RKO (cell line): ENCODE measurements at places on chromosomes 6 and 20.

DNA sequence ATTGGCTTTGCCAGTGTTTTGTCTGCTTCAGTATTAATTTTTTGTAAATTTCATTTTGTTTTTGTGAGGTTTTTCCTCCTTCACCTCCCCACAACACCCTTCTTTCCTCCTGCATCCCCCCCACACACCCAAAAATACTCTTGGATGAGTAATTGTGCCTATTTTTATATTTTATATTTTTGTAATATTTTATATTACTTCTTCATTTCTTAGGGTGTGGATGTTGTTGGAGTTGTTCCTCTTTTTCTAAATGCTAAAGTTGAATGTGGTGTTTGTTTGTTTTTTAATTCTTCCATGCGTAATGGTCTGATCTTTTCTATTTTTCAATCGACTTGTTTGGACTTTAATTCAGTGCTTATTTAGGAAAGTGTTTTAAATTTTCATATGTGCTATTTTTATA, 420.5 kb upstream of the SOX4 start:
- DNase-seq: no peak

DNA sequence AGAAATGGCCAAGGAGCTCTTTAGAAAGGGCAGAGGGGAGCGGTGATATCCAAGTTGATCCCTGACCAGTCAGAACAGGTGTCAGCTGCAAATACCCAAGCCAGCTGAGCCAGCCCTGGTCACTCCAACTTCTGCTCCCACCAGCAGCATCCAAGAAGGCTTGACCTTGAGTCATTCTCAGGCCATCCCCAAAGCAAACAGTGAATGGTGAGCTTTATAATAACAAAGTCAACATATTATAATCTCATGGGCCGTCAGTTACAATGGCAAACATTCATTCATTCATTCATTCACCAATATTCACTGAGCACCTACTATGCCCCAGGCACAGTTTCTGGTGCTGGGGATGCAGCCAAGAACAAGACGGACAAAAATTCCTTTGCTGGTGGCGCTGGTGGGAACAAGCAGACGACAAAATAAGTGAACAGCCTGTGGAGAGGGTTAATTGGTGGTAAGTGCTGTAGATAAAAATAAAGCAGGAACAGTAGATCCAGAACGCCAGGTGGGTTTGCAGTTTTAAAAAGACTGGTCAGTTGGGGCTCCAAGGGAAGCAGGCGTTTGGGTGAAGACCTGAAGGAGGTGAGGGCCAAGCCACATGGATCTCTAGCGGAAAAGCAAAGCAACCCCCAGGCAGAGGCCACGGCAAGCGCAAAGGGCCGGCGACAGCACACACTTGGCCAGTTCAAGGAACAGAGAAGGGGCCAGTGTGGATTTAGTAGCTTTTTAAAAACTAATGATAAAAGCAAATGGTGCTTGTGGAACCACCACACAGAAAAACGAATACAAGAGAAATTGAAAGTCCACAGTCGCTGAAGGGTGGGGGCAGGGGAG, 131.8 kb upstream of the PTPN1 start:
- no peak for DNase-seq

GRCh38 chr6:127946388-127946787, 45.5 kb upstream of the THEMIS start:
- DNase-seq: peak; percentile 12

GRCh38 chr20:23165307-23165750, 79.2 kb upstream of the CD93 start:
- no peak for DNase-seq

GRCh38 chr6:166633732-166634535, 6.9 kb upstream of the RPS6KA2 start:
- DNase-seq: peak; percentile 53

GRCh38 chr6:106628658-106629102, 618 bp downstream of the RTN4IP1 start:
- DNase-seq: peak; percentile 37

DNA sequence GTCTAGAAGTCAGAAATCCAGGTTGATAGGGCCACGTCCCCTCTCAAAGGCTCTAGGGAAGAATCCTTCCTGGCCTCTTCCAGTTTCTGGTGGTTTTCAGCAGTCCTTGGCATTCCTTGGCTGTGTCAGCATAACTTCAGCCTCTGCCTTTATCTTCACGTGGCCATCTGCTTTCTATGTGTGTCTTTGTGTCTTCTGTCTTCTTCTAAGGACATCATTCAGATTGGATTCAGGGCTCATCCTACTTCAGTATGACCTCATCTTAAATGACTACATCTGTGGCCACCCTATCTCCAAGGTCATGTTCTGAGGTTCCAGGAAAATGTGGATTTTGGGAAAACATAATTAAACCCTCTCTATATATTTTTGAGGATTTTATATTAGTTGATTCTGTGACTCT, 23.0 kb downstream of the C6orf89 start:
- no peak for DNase-seq

GRCh38 chr6:73537677-73538076, 16.8 kb upstream of the EEF1A1 start:
- DNase-seq: no peak

DNA sequence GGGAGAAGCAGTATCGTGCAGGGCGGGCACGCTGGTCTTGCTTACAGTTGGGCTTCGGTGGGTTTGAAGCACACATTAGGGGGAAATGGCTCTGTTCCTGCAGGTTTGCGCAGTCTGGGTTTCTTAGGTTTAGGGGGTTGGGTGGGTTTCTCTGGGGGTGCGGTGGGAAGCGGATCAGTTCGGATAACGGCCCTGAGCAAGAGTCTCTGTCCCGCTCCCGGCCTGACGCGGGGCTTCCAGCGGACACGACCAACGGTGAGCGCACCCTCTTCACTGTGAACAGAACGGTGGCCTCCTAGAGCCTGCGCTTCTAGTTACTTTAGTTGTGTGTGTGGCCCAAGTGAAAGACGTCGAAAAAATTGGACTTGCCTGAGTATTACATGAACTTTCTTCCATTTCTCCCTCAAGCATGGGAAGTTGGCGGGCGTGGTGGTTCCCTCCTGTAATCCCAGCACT, 635 bp upstream of the ELOVL2 start:
- DNase-seq: no peak

DNA sequence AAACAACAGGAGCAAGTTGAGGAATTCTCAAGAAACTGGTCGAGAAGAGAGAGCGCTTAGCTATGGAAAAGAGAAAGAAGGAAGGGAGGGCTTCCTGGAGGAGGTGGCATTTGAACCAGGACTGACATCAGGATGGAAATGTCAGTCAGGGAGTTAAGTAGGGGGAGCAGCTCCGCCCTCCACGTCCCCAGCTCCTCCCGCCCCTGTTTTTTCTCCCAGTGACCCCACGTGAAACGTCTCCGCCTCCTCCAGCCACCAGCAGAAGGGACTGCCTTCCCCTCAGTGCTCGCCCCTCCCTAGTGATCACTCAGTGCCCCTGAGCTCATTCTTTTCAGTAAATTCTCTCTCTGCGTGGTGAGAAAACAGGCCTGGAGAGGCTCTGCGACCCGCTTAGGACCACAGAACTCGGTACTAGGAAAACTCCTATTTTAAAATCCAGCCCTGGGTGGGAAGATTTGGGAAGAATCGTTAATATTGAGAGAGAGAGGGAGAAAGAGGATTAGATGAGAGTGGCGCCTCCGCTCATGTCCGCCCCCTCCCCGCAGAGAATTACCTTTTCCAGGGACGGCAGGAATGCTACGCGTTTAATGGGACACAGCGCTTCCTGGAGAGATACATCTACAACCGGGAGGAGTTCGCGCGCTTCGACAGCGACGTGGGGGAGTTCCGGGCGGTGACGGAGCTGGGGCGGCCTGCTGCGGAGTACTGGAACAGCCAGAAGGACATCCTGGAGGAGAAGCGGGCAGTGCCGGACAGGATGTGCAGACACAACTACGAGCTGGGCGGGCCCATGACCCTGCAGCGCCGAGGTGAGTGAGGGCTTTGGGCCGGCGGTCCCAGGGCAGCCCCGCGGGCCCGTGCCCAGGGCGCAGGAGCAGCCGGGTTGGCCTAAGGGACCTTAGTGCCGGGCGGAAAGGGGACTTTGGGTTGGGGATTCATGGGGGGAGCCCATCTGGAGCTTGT, 4.6 kb downstream of the HLA-DPB1 start:
- no peak for DNase-seq

GRCh38 chr6:132527791-132528190, 10.3 kb upstream of the TAAR9 start:
- peak; percentile 48 for DNase-seq

DNA sequence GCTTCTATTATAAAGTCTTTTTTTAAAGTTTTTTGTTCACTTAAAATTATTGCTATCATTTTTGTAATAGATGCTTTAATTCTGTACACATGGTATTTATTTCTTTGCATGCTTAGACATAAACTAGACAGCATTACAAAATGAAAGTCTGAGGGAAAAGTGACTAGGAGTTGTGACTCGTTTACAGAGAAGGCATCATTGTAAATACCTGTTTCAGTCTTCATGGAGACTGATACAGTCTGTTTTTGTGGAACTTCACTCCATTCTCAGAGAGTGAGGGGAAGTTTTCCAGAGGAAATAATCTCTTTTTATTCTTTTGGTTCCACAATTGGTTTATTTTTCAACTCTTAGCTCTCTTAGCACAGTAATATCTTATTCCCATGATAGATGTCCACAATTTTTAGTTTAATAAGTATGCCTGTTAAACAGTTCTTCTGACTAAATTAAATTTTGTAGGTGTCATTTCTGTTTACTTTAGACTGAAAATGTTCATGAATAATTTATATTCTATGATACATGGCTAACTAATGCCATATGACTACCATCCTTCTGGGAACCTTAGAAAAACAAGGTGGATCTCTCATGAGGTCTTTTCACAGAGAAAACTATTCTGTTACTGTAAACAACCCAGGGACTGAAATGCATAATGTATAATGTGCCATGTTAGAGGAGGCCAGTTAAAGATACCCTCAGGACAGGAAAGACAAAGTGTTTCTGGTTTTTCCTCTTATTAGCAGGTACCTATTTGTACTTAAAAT, 69.2 kb downstream of the MYO6 start:
- no peak for DNase-seq

GRCh38 chr6:144161975-144162374, 11.7 kb downstream of the STX11 start:
- no peak for DNase-seq

- no peak for DNase-seq
Observed at GRCh38 chr6:132964868-132965382, 150.6 kb downstream of the RPS12 start.

GRCh38 chr6:64996301-64996700, 710.7 kb downstream of the EYS start:
- DNase-seq: no peak

DNA sequence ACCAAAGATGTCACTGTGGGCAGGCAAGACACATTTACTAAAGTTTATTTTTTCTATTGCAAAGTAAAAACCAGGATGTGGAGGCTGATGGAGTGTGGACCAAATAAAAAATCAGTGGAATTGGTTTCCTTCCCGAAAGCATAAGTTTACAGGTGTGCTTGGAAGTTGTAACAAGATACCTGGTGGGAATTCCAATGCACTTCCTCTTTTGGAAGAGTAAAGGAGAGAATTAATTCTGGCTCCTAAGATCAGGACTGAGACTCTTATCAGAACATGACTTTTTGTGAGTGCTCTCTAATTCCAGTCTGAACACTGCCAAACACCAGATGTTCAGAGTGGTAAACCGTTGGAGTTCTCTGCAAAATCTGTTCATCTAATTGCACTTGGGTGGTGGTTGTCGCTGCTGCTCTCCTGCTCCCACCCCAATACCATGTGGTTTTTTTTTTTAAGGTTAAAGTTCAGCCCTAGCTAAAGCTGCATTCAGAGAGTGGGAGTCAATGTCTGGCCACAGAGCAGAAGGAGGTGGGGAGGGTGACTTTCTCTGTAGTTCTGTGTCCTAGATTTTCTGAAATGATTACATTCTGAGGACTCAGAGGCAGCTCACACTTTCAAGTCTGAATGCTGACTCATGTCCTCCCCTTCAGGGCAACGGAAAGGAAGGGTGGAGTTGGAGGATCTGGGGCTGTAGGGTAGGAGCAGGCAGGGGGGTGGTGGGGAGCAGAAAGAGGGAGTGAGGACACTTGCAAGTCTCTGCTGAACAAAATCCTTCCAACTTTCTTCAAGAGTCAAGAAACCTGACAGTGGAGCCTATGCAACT, 275.8 kb upstream of the PRDM1 start:
- DNase-seq: peak; percentile 43

GRCh38 chr20:21102603-21103311, 3.4 kb downstream of the LINC00237 start:
- no peak for DNase-seq

DNA sequence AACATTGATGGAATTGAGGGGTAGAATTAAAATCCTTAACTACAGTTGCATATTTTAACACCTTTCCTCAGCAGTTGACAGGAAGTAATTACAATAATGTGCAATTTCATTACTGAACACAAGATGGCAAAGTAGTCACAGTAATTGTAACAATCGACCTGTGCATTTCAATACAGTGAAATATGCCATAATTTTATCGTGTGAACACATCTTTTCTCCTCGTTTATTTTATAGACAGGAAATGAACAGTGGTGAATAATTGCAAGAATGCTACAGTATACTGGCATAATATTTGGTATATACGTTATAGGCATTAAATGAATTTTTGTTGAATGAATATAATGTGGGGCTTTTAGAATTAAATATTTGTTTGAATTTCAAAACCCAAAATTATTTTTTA, 25.0 kb downstream of the CYB5R4 start:
- DNase-seq: peak; percentile 87

- no peak for DNase-seq
Observed at GRCh38 chr6:16632101-16632500, 129.2 kb downstream of the ATXN1 start.

- peak; percentile 63 for DNase-seq
Observed at GRCh38 chr20:45445805-45446562, 23.6 kb upstream of the WFDC2 start.

- DNase-seq: peak; percentile 86
Observed at GRCh38 chr20:17680836-17681725, 961 bp downstream of the RRBP1 start.

DNA sequence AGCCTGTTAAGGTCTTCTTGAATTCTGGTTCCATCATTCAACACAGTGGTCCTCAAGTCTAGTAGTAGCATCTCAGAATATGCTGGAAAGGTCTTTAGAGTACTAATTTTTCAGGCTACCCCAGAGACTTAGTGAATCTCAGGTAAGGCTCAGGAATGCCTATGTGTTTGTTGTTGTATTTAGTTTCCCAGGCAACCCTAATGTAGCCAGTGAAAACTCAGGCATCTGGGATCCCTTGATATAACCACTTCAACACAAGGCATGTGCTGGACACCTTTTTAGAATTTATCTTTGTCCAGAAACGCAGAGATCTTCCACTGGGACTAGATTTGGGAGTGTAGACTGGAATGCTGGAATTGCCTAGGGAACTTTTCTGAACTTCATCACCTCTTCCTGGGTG, 597.9 kb upstream of the FLRT3 start:
- no peak for DNase-seq

GRCh38 chr6:164167873-164168405, 753.4 kb downstream of the QKI start:
- no peak for DNase-seq

DNA sequence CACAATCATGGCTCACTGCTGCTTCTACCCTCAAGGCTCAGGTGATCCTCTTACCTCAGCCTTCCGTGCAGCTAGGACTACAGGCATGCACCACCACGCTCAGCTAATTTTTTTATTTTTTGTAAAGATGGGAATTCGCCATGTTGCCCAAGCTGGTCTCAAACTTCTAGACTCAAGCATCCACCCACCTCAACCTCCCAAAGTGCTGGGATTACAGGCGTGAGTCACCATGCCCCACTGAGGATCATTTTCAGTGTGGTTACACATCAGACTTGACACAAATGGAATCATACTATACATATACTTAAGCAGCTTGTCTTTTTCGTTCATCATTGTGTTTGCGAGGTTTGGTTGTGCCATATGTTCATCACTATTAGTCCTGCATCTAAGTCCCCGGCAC, 26.6 kb downstream of the ZC3H12D start:
- no peak for DNase-seq

- DNase-seq: no peak
Observed at GRCh38 chr20:22403632-22404361, 180.6 kb downstream of the FOXA2 start.
